ENCODE measurements at places on chromosomes 5 and 9.

DNA sequence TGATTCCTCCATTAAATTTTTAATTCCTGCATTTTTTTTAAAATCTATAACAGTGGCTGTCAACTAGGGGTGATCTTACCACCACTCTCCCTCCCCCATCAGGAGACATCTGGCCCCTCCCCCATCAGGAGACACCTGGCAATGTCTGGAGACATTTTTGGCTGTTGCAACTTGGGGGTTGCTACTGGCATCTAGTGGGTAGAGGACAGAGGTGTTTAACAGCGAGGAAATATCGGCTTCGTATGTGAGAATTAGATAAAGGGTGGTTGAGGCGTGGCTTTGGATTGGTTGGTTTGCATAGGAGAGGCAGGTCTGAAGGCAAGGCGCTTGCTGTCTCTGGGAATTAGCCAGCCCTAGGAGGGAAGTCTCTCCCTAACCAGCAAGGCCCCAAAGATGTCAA lies 10.5 kb downstream of the CDHR2 start:
- no peak for DNase-seq

GRCh38 chr5:68683632-68684036 lies 410.2 kb upstream of the SLC30A5 start:
- DNase-seq: no peak

GRCh38 chr9:36110434-36110833 lies 26.1 kb upstream of the GLIPR2 start:
- no peak for DNase-seq

DNA sequence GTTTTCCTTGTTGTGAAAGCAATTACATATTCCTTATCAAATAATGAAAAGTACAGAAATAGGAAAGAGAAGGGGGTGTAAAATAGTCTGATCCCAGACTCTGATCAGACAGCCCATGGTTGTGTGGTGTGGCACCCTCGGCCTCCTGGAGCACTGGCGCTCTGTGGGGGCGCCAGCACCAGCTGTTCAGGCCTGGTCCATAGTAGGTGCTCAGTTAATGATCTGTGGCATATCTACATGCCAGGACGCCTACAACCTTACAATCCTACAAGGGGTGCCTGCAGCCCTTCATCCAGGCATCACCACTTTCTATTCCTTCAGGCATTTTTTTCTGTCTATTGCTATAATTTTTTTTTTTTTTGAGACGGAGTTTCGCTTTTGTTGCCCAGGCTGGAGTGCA lies 16.6 kb downstream of the MIGA2 start:
- DNase-seq: no peak

- no peak for DNase-seq
Observed at GRCh38 chr9:131670247-131671132, 69.4 kb downstream of the RAPGEF1 start.

- no peak for DNase-seq
Observed at GRCh38 chr5:123701511-123702200, 189.7 kb downstream of the CSNK1G3 start.

- DNase-seq: no peak
Observed at GRCh38 chr9:115340314-115340713, 222.4 kb upstream of the TNC start.

DNA sequence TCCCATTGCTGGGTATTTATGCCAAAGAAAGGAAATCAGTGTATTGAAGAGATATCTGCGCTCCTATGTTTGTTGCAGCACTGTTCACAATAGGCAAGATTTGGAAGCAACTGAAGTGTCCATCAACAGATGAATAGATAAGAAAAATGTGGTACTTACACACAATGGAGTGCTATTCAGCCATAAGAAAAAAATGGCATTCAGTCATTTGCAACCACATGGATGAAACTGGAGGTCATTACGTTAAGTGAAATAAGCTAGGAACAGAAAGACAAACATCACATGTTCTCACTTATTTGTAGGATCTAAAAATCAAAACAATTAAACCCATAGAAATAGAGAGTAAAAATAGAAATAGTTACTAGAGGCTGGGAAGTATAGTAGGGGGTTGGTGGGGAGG lies 1133.1 kb upstream of the ACO1 start:
- no peak for DNase-seq
